Stimulated activated CD8-positive, alpha-beta memory T cell treated with anti-CD3 and anti-CD28 coated beads, Interleukin-4, amount 100 ng/mL, for 4 hours (primary cell): ENCODE measurements at places on chromosomes 11 and 22.

DNA sequence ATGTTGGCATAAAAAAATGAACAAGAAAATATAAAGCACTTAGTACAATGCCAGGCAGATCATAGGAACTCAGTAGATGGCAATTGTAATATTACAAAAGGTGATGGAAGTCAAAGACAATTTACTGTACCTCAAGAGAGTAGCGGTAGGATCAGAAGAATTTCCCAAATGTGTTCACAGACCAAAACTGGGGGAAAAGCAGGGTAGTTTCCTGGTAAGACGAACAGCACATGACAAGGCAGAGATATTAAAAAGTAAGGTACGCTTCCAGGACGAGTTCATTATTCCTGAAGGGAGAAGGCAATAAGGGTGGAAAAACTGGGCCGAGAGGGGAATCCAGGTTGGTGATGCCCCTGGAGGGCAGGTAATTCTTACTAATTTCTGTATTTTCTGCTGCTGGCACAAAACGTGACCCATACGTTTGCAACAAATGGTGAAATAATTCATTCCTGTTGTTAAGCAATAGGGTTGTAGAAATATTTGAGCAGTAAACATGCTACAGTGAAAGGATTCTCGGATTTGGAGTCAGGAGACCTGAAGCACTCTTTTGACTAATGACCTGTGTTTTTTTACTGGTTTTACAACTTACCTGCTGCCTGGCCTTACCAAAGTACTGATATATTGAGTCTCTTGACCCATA, 786 bp upstream of the ANKRD42 start:
- no peak for DNase-seq

GRCh38 chr11:77046060-77046501, 11.9 kb downstream of the B3GNT6 start:
- DNase-seq: no peak

DNA sequence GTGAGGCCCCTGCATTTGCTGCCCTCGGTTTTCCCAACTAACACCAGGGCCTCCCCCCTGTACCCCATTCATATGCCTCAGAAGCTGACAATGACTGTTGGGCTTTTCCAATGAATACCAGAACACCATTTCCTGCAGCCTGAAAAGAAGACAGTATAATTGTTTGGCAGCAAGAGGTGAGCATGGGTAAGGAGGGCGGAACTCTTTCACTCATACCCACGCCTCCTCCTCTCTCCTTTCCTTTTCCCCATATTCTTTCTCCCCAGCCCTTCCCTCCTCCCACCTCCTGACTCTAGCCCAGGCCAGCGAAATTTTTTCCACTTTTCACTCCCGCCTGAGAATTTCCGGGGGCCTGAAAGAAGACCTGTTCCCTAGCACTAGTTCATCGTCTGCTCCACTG, 58.0 kb upstream of the CHST1 start:
- DNase-seq: no peak

DNA sequence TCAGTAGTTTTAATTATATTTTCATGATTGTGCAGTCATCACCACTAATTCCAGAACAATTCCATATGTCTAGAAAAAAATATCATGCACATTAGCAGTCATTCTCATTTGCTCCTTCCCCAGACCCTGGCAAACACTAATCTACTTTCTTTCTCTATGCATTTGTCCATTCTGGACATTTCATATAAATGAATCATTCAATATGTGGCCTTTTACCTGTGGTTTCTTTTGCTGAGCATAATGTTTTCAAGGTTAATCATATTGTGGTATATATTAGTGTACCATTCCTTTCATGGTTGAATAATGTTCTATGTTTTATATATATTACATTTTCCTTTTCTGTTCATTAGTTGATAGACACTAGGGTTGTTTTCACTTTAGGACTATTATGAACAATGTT, 811.1 kb upstream of the RAG2 start:
- no peak for DNase-seq

DNA sequence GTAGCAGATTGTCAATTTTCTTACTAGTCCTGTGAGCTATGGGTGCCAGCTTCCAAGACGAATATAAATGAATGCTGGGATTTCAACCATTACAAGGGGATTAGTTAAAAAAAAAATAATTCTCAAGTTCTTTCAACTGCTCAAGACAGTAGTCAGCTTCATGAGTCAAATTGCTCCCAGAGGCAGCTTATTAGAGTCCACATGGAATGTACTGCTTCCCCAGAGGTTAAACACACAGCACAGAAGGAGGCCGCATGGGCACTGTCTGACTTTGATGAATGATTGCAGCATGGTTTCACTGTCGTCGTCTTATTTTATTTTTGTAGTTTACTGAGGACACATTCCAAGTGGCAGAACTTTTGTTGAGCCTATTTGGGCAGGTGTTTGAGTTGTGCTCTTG, 563.2 kb downstream of the TMEM135 start:
- DNase-seq: no peak

GRCh38 chr11:118306556-118306955, 2.0 kb downstream of the CD3E start:
- peak; percentile 36 for DNase-seq

GRCh38 chr11:93921695-93922468, 71.5 kb upstream of the VSTM5 start:
- DNase-seq: no peak

- DNase-seq: no peak
Observed at GRCh38 chr11:83389975-83390374, 103.8 kb upstream of the CCDC90B start.

- no peak for DNase-seq
Observed at GRCh38 chr11:15911377-15912044, 444.8 kb downstream of the SOX6 start.

GRCh38 chr22:49305214-49305965, 522.3 kb downstream of the BRD1 start:
- peak; percentile 3 for DNase-seq

- no peak for DNase-seq
Observed at GRCh38 chr11:70027451-70027850, 50.7 kb upstream of the ANO1 start.

- DNase-seq: no peak
Observed at GRCh38 chr22:35526333-35526979, 14.2 kb upstream of the RASD2 start.
